ENCODE measurements at places on chromosomes 16 and 17.

DNA sequence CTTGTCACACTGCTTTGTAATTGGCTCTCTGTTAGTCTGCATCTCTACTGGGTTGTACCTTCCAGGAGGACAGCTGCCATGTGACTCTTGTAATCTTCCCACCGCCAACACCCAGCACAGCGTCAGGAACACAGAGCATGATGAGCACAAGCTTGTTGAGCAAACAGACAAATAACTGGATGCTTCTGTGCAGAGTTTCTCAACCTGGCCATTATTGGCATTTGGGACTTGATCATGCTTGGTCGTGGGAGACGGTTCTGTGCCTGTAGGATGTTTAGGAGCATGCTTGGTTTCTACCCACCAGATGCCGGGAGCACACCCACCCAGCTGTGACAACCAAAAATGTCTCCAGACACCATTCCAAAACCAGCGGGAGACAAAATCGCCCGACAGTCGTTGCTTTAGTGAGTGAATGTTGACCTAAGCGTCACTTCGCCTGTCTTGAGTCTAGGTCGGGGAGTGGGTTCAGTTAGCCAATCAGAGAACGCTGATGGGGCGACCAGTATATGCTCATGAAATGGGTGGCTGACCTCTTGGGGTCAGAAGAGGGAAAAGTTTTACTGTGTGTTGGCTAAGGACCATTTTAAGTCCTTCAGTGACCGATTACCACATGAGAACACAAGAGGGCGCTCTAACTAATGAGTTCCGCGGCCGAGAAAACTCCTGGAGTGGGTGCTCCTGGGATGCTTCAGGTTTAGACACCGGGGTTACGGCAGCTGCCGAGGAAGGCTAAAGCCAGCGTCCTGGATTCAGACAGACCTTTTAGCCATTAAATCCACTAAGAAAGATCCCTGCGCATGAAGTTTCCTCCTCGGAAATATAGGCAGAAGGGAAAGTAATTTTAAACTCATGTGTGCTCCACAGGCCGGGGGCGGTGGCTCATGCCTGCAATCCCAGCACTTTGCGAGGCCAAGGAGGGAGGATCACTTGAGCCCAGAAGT lies 57.8 kb upstream of the TEX2 start:
- DNase-seq, result peak; percentile 85

- peak; percentile 92 for DNase-seq
These were observed at the start of gene KIF18B for GRCh38 chr17:44947461-44948314. Gene KIF18B (minus strand): TSS chr17:44947773. CDS start chr17:44936344, 11,429 bp downstream.

DNA sequence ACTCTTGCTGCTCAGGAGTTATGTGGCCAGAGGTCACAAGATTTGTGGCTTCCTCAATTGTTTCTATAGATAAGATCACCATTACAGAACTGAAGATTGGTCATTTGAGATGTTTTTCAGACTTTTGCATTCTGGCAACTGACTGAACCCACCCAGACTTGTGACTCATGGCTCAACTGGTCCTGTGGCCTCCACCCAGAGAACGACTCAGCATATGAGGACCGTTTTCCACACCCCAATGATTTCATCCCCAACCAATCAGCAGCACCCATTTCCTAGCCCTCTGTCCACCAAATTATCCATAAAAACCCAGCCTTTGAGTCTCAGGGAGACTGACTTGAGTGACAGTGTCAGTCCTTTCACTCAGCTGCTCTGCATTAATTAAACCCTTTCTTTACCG lies 143.2 kb upstream of the ASIC2 start:
- no peak for DNase-seq

- DNase-seq, result peak; percentile 87
These were observed 18.4 kb downstream of the CARHSP1 start for GRCh38 chr16:8850279-8850885.

GRCh38 chr17:76054112-76054476 lies 18.2 kb downstream of the SRP68 start:
- no peak for DNase-seq

DNA sequence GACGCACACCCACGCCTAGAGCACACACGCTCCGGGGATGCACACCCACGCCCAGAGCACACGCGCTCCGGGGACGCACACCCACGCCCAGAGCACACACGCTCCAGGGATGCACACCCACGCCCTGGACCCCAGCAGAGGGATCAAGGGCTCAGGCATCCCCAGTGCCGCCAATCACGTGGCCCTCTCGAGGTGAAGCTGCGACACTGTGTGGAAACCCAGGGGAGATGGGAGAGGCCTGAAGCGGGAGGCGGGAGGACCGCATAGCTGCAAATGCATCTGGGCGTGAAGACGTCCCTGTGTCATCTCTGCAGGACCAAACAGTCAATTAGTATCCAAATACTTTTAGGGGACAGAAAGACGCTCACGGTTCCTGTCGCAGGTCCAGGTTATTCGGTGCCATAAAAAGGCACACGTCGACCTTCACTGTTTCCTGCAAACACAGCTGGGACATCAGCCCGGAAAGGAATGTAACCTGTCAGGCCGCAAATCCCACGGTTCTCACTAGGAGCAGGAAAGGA lies 56.4 kb downstream of the TBC1D16 start:
- DNase-seq, result no peak

Data from endothelial cell of umbilical vein (primary cell).